ENCODE measurements at places on chromosomes 13 and 19. TPM values are rescaled to one million over a fixed set of nuclear protein-coding genes. Genes with fewer than 3 reads are reported as not detected.

DNA sequence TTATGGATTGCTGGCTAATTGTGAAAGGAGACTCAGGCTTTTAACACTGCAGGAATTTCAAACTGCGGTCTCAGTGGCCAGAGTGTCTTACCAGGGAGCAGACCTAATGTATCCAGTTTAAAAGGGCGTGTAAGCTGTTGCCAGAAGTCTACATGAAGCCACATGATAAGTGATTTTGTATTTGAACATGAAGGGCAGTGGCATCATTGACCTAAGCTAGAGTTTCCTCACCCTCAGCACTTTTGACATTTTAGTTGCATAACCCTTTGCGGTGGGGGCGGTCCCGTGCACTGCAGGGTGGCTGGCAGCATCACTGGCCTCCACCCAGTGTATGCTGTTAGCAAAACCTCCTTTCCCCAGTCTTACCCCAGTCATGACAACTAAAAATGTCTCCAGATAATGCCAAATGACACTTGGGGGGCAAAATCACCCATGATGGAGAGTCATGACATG is 23.7 kb upstream of the GPR18 start:
- no peak overlapping the region for H3K4me3 ChIP-seq
- peak overlapping the region; percentile 75 for H3K27ac ChIP-seq
- no peaks in the 10 kb centered on the region for H3K27me3 ChIP-seq
- peaks cover 54% of the 10 kb centered on the region for H3K4me1 ChIP-seq
- peak; percentile 66 for DNase-seq

DNA sequence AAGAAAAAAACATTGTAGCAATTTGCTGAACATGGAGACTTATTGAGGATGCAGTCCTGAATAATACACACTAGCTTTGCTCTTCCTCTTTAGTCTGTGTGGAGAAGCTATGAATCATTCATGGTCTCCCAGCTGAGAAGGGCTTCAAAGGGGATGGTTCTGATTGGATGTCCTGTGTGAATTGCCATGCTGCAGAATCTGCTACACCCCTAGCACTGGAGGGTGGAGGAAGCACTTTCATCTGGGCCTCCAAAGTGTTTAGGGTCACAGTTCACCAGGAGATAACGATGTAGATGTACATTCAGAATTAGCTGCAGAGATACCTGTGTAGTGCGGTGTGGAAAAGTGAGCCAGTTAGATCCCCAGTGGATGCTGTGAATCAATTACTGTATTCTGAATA is 321.1 kb upstream of the EDNRB start:
- no peaks in the 10 kb centered on the region for H3K4me1 ChIP-seq
- no peaks in the 10 kb centered on the region for H3K36me3 ChIP-seq
- no peaks in the 10 kb centered on the region for H3K27me3 ChIP-seq
- DNase-seq: no peak
- no peak overlapping the region for H3K27ac ChIP-seq
- H3K4me3 ChIP-seq: no peak overlapping the region

DNA sequence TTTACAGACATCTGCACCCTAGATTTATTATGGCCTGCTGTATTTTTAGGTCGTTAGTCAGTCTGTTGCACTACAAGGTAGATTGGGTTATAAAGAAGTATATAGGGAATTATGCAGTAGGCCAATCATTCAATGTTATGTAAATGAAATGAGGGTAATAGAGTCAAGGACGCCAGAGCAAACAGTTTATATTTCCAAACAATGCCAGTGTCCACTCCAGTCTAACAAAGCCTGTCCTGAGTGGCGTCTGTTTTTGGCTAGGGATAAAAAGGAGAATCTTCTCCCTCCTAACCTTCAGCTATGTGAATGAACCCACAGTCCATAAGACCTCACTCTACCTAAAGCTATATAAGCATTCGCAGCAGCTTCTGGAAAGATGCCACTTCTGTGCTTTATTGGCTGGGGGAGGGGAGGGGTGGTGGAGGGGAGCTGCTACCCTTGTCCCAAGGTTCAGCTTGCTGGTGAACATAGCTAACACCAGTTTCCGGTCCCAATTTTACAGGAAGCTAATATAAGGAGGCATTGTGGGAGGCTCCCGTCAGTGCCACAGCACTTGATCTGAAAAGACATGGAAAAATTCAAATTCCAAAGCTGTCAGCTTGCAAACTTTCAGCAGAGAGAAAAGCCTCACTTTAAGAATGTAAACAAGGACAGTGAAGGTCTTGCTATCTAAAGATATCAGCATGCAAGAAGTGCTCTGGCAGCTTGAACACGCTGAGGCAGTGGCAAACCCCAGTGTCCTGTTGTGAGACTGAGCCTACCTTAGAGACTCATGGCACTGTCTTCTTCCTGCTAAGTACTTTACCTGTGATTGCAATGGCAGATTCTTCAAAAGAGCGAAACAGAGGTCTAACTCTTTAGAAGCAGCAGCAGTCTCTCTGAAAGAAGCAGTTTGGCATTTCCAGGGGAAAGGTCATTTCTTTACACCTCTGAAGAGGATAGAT is 369.9 kb downstream of the PCDH9 start:
- H3K4me1 ChIP-seq: no peaks in the 10 kb centered on the region
- DNase-seq: no peak
- H3K4me3 ChIP-seq: no peak overlapping the region
- no peaks in the 10 kb centered on the region for H3K27me3 ChIP-seq
- no peak overlapping the region for H3K27ac ChIP-seq

GRCh38 chr19:593055-593454 is 3.4 kb downstream of the HCN2 start:
- H3K4me3 ChIP-seq: no peak overlapping the region
- no peaks in the 10 kb centered on the region for H3K36me3 ChIP-seq
- H3K27me3 ChIP-seq: peaks cover 51% of the 10 kb centered on the region
- no peak overlapping the region for H3K27ac ChIP-seq
- no peak for DNase-seq

DNA sequence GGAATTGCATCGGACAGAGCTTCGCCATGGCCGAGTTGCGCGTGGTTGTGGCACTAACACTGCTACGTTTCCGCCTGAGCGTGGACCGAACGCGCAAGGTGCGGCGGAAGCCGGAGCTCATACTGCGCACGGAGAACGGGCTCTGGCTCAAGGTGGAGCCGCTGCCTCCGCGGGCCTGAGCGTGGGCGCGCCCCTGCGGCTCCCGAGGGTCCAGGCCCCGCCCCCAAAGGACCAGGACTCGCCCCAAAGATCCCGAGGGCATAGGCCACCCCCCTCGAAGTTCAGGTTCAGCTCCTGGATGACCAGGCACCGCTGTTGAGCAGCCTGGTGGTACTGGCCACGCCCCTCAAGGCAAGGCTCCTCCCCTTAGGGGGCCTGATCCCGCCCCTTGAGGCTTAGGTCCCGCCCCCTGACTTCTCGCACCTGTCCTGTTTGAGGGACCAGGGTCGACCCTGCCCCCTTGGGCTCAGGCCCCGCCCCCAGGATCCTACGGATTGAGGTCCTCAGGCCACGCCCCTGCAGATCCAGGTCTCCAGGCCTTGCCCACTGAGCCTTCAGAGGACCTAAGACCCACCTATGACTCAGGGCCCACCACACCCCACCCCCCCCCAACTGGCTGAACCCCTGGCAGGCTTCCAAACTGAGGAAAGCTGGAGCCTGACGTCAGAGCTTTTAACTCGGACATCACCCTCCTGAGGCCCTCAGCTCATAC is 43.1 kb downstream of the CYP4F22 start:
- no peaks in the 10 kb centered on the region for H3K36me3 ChIP-seq
- H3K27ac ChIP-seq: no peak overlapping the region
- H3K4me3 ChIP-seq: peak overlapping the region; percentile 4
- peaks cover 28% of the 10 kb centered on the region for H3K27me3 ChIP-seq

DNA sequence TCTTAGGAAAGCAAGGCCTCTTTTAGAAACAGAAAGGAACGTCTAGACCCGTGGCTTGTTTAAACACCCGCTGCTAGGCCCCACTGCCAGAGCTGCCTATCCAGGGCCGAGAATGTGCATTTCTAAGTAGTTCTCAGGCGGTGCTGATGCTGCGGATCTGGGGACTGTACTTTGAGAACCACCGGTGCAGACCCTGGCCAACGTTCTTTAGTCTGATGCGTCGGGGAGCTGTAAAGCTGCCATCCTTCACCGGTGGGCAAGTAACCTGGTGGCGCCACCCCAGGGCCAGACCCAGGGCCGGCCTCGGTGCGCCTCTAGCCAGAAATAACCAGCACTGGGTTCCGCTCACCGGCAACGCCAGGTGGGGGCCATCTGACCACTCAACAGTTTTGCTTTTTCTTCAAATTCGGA is 47.1 kb downstream of the TGDS start:
- no peaks in the 10 kb centered on the region for H3K36me3 ChIP-seq
- H3K27ac ChIP-seq: peak overlapping the region; percentile 94
- peak; percentile 41 for DNase-seq
- H3K27me3 ChIP-seq: no peaks in the 10 kb centered on the region
- H3K4me3 ChIP-seq: peak overlapping the region; percentile 77
- peaks cover 12% of the 10 kb centered on the region for H3K4me1 ChIP-seq

DNA sequence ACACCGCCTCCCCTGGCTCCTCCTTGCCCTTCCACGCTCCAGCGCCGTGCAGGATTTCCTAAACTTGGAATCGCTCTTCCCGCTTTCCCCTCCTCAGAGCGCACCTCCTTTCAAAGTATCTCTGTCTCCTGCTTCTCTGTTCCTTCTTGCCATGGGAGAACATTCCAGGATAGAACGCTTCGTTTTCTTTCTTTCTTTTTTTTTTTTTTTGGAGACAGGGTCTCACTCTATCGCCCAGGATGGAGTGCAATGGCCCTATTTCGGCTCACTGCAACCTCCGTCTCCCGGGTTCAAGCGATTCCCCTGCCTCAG is 574 bp upstream of the XPO4 start:
- no peak for DNase-seq
- H3K27me3 ChIP-seq: no peaks in the 10 kb centered on the region
- peak overlapping the region; percentile 96 for H3K27ac ChIP-seq
- H3K4me3 ChIP-seq: peak overlapping the region; percentile 92

- no peaks in the 10 kb centered on the region for H3K36me3 ChIP-seq
- no peak overlapping the region for H3K4me3 ChIP-seq
- DNase-seq: no peak
- H3K4me1 ChIP-seq: no peaks in the 10 kb centered on the region
These were observed 24.1 kb downstream of the KLF5 start for GRCh38 chr13:73082895-73083294.

GRCh38 chr13:23667750-23668149 is 97.5 kb downstream of the TNFRSF19 start:
- no peaks in the 10 kb centered on the region for H3K27me3 ChIP-seq
- no peak overlapping the region for H3K27ac ChIP-seq
- no peak overlapping the region for H3K4me3 ChIP-seq
- H3K4me1 ChIP-seq: peaks cover 8% of the 10 kb centered on the region
- DNase-seq: no peak

DNA sequence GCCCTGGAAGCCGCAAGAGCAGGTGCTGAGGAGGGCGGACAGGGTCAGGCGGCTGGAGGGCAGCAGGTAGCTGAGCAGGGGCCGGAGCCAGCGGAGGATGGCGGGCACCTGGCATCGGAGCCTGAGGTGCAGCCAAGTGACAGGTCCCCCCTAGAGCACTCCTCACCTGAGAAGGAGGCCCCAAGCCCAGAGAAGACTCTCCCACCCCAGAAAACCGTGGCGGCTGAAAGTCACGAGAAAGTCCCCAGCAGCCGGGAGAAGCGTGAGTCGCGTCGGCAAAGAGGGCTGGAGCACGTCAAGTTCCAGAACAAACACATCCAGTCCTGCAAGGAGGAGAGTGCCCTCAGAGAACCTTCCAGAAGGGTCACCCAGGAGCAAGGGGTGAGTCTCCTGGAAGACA is 20.5 kb upstream of the USE1 start:
- no peak overlapping the region for H3K27ac ChIP-seq
- no peaks in the 10 kb centered on the region for H3K27me3 ChIP-seq
- no peaks in the 10 kb centered on the region for H3K4me1 ChIP-seq
- H3K36me3 ChIP-seq: peaks cover 48% of the 10 kb centered on the region

- H3K4me3 ChIP-seq: no peak overlapping the region
- peaks cover 16% of the 10 kb centered on the region for H3K27me3 ChIP-seq
These were observed 12.1 kb downstream of the IGFL1 start for GRCh38 chr19:46241626-46242025.

- H3K4me3 ChIP-seq: no peak overlapping the region
- H3K36me3 ChIP-seq: no peaks in the 10 kb centered on the region
- H3K27ac ChIP-seq: peak overlapping the region; percentile 99
- peaks cover 61% of the 10 kb centered on the region for H3K4me1 ChIP-seq
- no peaks in the 10 kb centered on the region for H3K27me3 ChIP-seq
These were observed 7.4 kb upstream of the JUNB start for GRCh38 chr19:12783849-12784393.

- no peaks in the 10 kb centered on the region for H3K4me1 ChIP-seq
- no peaks in the 10 kb centered on the region for H3K36me3 ChIP-seq
- no peaks in the 10 kb centered on the region for H3K27me3 ChIP-seq
- no peak overlapping the region for H3K27ac ChIP-seq
- DNase-seq: no peak
These were observed 415.0 kb upstream of the SPRY2 start for GRCh38 chr13:80755910-80756309.

- no peak overlapping the region for H3K4me3 ChIP-seq
- H3K36me3 ChIP-seq: no peaks in the 10 kb centered on the region
- DNase-seq: no peak
- no peak overlapping the region for H3K27ac ChIP-seq
- no peaks in the 10 kb centered on the region for H3K4me1 ChIP-seq
- H3K27me3 ChIP-seq: no peaks in the 10 kb centered on the region
These were observed 110.0 kb upstream of the PRR20A start for GRCh38 chr13:57030671-57031070.

DNA sequence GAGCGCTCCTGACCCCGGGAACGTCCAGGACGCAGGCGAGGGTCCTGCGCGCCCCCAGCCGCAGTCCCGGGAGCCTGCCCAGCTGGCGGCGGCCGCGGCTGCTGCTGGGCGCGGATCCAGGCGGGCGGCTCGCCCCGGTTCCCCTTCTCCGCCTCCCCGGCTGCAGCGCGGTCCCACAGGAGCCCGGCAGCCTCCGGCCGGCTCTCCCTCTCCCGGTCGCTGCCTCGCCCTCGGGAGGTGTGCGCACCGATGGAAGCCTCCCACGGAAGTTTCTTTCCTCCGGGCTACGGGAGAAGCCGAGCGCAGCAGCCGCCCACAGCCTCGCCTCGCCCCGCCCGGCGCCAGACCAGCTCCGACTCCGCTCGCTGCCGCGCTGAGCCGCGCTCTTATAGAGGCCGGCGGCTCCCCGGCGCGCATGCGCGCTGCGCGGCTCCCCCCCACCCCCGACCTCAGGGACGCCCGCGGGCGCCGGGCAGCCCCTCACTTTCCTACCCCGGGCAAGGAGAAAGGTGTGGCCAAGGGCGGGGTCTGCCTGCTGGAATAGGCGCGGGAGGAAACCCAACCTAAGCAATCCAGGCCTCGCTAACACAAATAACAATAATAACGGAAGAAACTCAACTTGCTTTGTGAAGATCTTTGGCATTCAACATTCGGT is at the start of gene SHISA2:
SHISA2 (minus strand) TSS at position 360 of the 655 bp plus-strand sequence. CDS start 1,041 bp downstream, outside the sequence.
- peak within 1 kb of the TSS; percentile 59 for H3K27ac ChIP-seq

GRCh38 chr13:75226733-75227435 is 255.1 kb downstream of the TBC1D4 start:
- H3K4me3 ChIP-seq: no peak overlapping the region
- no peaks in the 10 kb centered on the region for H3K27me3 ChIP-seq
- no peaks in the 10 kb centered on the region for H3K36me3 ChIP-seq
- peaks cover 3% of the 10 kb centered on the region for H3K4me1 ChIP-seq
- H3K27ac ChIP-seq: no peak overlapping the region
- no peak for DNase-seq

Gene CNN1
- 6.7 TPM for total RNA-seq

Gene TMEM190
- not detected for total RNA-seq

Gene SPACA4
- total RNA-seq: not detected

Gene CPB2
- total RNA-seq: 1.4 TPM

Gene MADCAM1
- total RNA-seq: 0.18 TPM

Gene KRTDAP
- total RNA-seq: not detected

Gene SPRED3
- total RNA-seq: 0.20 TPM

All from gastrocnemius medialis (tissue), 4 donors.